ENCODE measurements at places on chromosomes 1 and 21. TPM values are rescaled to one million over a fixed set of nuclear protein-coding genes. Genes with fewer than 3 reads are reported as not detected.

The C1orf159 gene
- total RNA-seq = 6.5 TPM

The MPZ gene
- 2.9 TPM for total RNA-seq

The TPTE gene
- 0.43 TPM for total RNA-seq

The CENPL gene
- 26.3 TPM for total RNA-seq

The AGL gene
- total RNA-seq = 11.6 TPM

The LCE1D gene
- total RNA-seq = not detected

The SELP gene
- total RNA-seq = not detected

GRCh38 chr1:112335351-112335750, 60.7 kb upstream of the CTTNBP2NL start:
- no peak for DNase-seq

GRCh38 chr1:181516706-181517105, 33.4 kb downstream of the CACNA1E start:
- DNase-seq = no peak

- DNase-seq = no peak
Observed at GRCh38 chr1:43580039-43580438, 49.4 kb downstream of the PTPRF start.

- no peak for DNase-seq
Observed at GRCh38 chr1:8472668-8473067, 154.8 kb downstream of the SLC45A1 start.

DNA sequence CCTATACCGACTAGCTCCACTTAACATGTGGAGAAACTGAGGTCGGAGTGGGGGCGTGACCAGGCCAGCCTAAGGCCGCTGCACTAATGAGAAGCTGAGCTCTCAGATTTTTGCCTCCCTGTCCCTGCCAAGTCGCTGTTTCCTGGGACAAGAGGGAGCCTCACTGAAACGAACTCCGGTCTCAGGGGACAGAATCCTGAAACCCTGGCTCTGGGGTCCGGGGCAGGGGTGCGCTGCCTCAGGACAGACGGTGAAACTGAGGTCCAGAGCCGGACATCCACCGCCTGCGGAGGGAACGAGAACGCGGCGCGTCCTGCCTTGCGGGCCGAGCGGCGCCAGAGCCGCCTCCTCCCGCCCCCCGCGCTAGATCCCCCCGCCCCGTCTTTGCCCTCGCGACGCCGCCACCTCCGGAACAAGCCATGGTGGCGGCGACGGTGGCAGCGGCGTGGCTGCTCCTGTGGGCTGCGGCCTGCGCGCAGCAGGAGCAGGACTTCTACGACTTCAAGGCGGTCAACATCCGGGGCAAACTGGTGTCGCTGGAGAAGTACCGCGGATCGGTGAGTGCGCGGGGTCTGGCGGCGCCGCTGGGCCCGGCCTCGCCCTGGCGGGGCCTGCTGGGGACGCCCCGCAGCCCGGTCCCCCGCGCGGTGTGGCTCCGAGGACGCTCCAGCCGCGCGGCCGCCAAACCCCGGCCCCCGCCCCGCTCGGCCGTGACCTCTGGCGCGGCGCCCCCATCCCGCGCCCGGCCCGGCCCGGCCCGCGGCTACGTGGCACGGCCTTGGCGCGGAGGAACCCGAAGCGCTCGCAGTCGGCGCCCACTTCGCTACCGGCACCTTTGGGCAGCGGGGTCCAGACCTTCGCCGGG, at the start of gene GPX7:
Gene GPX7 (plus strand): TSS at position 381 of the 865 bp plus-strand sequence. CDS start 39 bp downstream, at position 420.
- DNase-seq = peak; percentile 56

DNA sequence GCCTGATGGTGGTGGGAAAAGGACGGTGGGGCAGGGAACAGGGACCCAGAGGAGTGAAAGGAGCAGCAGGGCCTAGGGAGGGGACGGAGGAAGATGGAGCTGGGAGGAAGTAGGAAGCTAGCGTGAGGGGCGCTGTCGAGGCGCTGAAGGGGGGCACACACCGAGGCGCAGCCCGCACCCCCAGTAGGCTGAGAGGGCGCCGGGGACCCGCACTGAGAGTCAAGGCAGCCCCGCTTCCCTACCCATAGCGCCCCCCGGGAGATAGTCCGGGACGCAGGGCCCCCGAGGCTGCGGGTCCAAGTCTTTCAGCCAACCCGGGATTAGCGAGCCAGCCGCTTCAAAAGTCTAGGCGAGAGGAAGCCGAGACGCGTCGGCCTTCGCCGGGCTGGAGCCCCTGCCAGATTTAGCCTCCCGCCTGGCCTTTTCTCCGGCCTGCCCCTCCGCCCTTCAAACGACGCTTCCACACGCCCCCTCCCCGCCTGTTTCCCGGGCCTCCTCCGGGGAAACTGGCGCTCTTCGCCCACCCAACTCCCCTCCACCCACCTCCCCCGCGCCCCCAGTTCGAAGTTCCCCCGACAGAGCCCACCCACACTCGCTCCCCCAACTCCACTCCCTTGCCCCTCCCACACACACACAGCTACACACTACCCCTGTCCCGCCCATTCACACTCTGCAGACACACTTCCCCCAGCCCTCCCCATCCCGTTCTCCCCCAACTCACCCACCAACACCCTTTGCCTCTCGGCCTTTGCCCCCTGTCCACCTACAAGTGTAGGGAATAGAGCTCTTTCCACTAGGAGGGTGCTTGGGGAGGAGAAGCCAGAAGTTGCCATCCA, 7.8 kb upstream of the PROX1 start:
- DNase-seq = no peak

- no peak for DNase-seq
Observed at GRCh38 chr1:14616632-14617396, 18.3 kb downstream of the KAZN start.

GRCh38 chr1:234604495-234605398, 5.2 kb downstream of the IRF2BP2 start:
- peak; percentile 97 for DNase-seq

GRCh38 chr1:227939791-227940771, 7.7 kb downstream of the WNT9A start:
- no peak for DNase-seq

GRCh38 chr1:1421907-1422464, 910 bp upstream of the ANKRD65 start:
- no peak for DNase-seq

- DNase-seq = no peak
Observed at GRCh38 chr1:179966551-179966950, 11.9 kb downstream of the CEP350 start.

- no peak for DNase-seq
Observed at GRCh38 chr1:156740237-156740740, 599 bp downstream of the MRPL24 start.

DNA sequence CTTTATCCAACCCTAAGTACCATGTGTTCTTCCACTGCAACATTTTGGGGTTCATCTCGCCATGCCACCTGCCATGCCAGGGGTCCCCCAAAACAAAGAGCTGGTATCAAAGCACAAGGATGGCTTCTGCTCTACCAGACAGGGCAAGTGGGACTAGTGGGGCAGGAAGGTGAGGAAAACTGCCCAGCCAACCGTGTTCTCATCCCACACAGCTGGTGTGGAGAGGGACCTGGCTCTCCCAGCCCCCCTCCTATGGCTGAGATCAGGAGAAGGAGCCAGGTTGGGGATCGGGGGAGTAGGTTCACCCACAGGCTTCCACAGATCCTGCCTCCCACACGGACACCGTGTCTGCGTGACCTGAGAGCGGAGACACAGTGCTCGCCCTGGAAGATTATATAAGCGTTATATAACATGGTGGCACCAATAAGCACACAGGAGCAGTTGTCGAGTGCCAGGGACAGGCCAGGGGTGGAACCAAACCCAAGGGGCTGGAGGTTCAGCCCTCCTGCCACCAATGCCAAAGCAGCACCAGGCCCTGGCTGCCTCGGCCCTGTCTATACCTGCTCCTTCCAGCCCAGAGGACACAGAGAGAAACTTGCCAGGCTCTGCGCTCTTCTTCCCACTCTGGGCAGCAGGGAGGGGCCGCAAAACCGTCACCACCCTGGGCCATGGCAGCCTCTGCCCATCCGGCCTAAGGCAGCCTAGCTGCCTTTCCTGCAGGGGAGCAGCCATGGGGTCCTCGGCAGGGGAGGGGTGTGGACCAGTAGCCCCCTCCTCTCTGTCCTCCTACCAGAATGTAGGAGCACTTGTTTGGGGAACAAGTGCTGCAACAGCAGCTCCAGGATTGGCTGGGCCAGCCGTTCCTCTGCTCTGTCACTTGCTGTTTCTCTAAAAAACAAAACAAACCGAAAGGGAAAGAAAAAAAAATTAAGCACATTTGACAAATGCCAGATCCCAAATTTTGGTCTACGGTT, 43.5 kb downstream of the CD34 start:
- peak; percentile 60 for DNase-seq

- DNase-seq = peak; percentile 46
Observed at GRCh38 chr21:33780631-33781030, 135.0 kb downstream of the ATP5PO start.

DNA sequence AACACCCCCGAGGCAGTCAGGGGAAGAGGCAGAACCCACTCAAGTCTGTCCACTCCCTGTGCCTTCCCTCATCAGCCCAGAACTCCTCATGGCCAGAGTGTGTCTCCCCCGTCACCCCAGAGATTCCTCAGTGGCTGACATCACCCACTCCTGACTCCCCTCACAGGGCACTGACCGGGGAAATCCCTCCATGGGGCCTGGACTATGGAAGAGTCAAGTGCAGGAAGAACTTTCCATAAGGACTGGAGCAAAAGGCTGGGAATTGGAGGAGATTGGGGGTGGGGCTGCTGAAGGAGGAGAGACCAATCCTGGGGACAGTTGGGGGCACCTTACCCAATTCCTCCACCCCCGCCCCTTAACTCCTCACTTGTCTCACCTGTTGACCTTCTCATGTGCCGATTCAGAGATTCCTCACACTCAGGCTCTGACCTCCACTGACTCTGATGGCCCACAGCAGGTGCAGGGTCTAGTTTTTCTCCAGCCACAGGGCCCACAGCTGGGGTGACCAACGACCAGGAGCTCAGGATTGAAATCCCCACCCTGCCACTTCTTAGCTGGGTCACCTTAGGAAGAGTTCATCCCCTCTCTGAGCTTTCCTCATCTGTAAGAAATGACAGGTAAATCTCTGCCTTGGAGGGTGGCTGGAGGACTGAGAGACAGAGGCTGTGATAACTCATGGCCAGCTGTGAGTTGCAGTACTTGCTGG, 481 bp upstream of the EXTL1 start:
- peak; percentile 38 for DNase-seq

- DNase-seq = no peak
Observed at GRCh38 chr1:56469640-56470371, 109.6 kb downstream of the PLPP3 start.

DNA sequence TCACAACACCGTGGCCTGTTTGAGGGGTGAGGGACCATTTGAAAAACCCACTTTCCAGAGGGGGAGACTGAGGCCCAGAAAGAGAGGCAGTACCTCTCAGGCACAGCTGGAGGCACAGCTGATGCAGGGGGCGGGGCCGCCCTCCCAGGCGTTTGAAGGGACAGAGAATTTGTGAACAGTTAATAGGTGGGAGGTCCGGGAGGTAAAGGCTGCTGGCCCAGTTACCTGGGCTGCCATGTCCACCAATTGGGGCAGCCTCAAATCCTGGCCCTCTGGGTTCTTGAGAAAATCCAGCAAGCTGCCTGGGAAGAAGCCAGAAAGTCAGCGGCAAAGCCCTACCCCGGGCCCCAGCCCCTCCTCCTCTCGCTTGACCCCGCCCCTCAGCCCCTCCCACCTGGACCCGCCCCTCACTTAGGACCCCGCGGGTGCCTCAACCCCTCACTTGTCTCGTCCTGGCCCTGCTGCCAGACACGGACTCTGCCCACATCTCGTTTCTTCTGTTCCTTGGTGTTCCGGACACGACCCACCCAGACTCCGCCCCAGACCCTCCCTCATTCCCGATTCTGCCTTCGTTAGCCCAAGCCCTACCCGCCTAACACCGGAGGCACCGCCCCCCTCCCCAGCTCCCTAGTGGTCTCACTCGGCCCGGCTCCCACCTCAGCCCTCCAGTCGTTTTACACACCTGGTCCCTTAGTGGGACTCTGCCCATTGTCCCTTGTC, 10.8 kb upstream of the AHDC1 start:
- DNase-seq = no peak

- peak; percentile 81 for DNase-seq
Observed at GRCh38 chr1:204520834-204521709, 4.9 kb downstream of the MDM4 start.

DNA sequence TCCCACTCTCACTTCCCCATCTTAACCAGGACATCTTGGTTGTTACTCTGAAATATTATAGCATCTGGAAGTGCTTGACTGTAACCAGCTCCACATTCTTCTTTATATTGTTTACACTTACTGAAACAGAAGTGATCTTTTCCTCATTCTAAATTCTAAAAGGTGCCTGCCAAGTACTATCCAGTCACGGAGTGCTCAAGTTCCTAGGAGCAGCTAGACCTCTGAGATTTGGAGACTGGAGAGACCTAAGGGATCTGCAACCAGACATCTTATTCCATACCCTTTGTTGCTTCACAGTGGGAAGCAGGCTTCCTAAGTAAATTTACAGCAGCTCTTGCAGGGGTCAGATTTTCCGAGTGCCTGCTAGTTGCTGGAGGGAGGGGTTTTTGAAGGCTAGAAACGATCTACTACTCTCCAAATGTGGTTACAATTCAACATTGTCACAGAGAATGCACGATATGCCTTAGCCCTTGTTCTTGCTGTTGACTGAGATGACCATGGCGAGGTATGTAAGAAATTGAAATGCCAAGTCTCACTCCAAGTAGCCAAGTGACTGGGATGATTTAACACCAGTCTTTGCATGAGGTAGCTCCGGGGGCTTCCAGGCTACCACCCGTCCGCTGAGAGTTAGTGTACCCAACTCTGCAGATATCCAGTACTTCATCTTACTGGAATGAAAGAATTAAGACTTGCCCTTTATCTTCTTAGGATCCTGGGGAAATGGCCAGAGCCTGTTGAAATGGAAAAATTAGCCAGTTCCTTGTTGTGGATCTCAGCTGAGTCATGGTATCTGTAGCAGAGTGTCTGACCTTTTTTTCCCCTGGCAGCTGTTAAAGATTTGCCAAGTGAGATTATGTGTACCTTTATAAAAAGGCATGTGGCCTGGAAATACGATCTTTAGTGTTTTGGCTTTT, 150.8 kb downstream of the MAST2 start:
- DNase-seq = peak; percentile 98

All from fibroblast of villous mesenchyme (primary cell).